Peyer's patch (tissue), 4 donors: ENCODE measurements at places on chromosomes 6 and 20. TPM values are rescaled to one million over a fixed set of nuclear protein-coding genes. Genes with fewer than 3 reads are reported as not detected.

DNA sequence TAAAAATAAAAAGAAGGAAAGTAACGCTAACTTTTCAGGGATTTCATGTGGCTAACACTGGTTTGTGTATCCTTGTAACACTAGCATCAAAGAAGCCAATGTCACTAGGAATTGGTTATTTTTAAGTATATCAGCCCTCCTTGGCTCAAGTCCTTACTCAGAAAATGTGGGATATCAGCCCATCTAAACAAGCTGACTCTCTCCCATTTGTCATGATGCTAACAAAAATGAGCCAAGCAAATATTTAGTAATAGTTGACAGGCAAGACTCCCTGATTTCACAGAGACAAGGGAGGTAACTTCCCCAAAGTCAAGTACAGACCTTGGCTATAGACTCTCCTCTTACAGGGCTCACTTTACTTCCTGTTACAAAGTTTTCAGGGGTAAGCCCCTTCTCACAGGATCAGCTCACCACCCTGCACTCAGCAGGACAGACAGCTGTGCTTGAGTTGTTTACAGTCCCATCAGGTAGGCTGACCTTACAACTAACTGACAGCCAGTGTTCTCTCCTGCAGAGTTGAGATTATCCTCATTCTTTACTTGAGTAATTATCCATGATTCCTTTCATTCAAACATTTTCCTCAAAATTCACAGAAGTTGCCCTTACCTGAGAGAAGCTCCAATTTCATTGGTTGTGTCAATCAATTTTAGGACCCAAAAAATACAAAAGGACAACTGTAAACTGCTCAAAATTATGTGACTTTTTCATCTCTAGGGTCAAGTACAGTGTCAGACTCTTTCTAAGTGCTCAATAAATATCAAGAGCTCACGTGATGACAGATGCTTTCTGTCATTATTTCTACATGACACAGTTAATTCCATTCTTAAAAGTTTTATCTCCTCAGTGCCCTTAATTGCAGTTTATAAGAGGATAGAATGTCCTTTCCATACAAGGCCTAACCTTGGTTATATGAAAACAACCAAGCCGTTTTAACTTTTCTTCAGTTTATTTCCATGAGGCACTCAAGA lies 38.1 kb upstream of the BMP5 start:
- no peaks in the 10 kb centered on the region for H3K4me1 ChIP-seq
- H3K27me3 ChIP-seq, result no peaks in the 10 kb centered on the region

DNA sequence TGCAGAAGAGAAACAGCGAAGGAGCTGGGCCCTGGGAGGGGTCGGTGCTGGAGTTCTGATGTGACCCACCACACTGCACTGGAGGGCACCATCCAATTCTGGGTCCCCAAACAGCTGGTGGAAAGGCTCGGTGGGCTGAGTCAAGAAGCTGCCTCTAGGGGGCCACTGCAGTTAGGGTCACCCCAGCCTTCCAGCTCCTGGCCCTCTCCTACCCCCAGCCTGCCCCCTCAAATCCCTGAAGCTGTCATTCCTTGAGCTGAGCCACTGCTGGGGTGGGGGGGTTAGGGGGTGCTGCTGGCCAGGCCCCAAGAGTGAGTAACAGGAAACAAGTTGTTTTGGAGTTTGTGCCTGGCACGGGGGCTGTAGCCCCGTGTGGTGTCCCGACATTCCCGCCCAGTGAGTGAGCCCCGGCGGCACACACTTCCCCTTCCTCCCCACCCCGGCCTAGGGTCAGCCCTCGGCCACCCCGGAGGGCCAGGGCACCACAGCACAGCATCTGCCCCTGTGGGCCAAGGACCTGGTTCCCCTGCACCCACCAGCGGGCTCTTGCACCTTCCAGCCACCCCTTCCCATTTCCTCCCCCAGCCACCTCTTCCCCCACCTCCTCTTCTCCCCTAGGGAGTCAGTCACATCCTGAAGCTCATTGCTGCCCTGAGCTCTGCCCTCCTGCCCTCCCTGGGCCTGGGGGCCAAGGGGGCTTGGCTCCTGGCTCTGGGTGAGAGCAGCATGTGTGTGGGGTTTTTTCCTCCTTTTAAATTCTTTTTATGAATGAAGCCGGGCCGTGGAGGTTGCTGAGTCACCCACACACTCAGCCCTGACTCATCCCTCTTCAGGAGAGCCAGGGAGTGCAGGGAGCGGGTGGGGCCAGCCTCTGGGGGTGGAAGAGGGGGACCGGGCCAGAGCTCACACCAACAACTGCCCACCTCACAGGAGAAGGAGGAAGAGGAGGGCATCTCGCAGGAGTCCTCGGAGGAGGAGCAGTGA lies 4.6 kb downstream of the SMIM29 start:
- H3K36me3 ChIP-seq, result no peaks in the 10 kb centered on the region
- no peak overlapping the region for H3K4me3 ChIP-seq
- peak; percentile 78 for DNase-seq
- H3K4me1 ChIP-seq, result no peaks in the 10 kb centered on the region
- H3K27me3 ChIP-seq, result no peaks in the 10 kb centered on the region
- no peak overlapping the region for H3K27ac ChIP-seq

DNA sequence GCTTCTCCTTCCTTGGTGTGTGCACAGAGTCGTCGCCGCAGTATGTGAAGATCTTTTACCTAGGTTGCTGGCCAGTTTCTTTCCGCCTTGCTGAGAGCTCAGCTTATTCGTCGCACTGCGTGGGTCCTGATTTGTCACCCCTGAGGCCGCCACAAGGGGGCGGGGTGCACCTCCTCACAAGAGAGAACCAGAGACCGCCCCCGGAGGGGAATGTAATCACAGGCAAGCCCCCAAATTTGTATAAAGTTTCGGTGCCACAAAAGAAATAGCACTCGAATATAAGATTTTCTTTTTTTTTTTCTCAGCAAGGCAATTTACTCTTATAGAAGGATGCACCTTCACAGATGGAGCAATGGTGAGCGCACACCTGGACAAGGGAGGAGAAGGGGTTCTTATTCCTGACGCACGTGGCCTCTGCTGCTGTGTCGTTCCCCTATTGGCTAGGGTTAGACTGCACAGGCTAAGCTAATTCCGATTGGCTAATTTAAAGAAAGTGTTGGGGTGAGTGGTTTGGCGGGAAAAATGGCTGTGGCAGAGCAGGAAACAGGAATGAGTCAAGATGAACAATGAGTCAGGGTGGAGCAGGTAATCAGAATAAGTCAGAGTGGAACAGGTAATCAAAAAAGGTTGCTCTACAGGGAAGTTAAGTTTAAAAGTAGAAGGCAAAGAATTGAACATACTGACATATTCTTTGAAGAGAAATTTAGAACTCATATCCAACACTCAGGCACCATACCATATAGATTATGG lies 19.5 kb downstream of the NCOA3 start:
- H3K27ac ChIP-seq, result no peak overlapping the region
- H3K27me3 ChIP-seq, result no peaks in the 10 kb centered on the region

Gene BPIFB2
- not detected for total RNA-seq

GRCh38 chr6:46879003-46879402 lies 42.7 kb downstream of the ADGRF5 start:
- H3K27ac ChIP-seq, result no peak overlapping the region
- no peaks in the 10 kb centered on the region for H3K4me1 ChIP-seq
- no peaks in the 10 kb centered on the region for H3K36me3 ChIP-seq
- H3K27me3 ChIP-seq, result no peaks in the 10 kb centered on the region
- no peak for DNase-seq
- H3K4me3 ChIP-seq, result no peak overlapping the region
